ENCODE measurements at places on chromosomes 7 and 10.

GRCh38 chr7:25297278-25297677, 69.0 kb upstream of the NPVF start:
- no peak for DNase-seq

DNA sequence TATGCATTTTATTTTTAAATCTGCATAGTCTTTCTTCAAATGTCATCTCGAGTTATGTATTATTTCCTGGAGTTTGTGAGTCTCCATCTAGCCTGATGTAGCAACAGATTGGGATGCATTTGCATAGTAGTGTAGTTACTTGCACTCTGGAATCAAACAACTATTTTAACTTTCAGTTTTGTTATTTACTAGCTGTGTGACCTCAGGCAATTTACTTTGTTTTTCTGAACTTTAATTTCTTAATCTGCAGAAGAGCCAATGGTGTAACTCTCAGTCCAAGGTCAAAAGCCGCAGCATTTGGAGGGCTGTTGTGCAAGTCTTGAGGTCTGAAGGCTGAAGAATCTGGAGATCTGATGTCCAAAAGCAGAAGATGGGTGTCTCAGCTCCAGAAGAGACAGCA, 175.8 kb upstream of the SORCS1 start:
- no peak for DNase-seq

- DNase-seq, result no peak
These were observed 42.6 kb downstream of the GPR37 start for GRCh38 chr7:124723012-124723411.

GRCh38 chr7:15505761-15506160, 56.1 kb downstream of the AGMO start:
- DNase-seq, result no peak

- DNase-seq, result no peak
These were observed 28.0 kb upstream of the VSIR start for GRCh38 chr10:71801361-71801760.

- no peak for DNase-seq
These were observed 16.8 kb upstream of the LRRC72 start for GRCh38 chr7:16509829-16510228.

DNA sequence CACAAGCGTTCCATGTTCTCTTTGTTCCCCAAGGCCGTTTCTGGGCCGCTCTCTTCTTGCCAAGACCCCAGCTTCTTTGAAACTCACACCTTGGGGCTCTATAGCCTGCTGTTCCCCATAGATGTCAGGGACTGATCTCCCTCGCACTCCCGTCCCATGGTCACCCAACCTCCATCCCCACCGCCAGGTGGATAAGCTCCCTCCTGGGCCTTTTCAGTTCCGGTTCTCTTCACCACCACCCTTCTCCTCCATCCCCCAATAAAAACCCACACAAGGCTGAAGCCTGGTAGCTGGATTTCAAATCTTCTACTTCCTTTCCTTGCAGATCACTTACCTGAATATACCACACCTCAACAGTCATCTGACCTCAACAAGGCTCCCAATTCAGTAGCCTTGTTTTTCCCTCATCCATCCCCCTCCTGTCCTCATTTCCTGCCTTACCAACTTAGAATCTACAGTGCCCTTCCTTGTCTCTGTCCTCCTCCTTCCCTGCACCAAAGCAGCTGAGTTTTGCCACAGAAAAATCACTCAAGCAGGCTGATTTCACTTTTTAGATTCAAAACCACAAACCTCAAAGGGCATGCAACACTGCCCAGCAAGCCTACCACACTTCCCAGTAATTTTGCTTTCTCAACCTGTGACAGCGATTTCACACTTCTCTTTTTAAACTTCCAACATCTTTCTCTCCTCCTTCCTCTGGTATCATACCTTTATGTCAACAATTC, 7.7 kb downstream of the SLC37A3 start:
- DNase-seq, result no peak

- DNase-seq, result no peak
These were observed 225.2 kb downstream of the MLLT10 start for GRCh38 chr10:21759232-21759631.

GRCh38 chr7:105210721-105211205, 178.0 kb downstream of the SRPK2 start:
- no peak for DNase-seq

DNA sequence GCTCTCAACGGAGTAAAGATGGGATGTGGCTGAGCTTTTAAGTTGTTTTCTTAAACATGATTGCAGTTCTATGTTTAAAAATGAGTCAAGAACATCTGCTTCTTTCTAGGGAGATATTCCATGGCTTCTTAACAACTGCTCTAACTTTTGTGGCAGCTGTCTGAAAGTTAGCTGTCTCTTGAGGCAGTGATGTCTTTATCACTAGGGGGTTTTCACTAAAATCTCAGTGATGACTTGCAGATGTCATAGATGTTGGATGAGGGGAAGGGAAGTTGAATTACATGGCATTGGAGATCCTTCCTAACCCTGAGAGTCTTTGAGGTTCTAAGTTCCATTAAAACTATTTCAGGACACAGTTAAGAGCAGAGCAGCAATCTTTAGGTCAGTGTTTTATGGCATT, 43.5 kb downstream of the PRKG1 start:
- no peak for DNase-seq

DNA sequence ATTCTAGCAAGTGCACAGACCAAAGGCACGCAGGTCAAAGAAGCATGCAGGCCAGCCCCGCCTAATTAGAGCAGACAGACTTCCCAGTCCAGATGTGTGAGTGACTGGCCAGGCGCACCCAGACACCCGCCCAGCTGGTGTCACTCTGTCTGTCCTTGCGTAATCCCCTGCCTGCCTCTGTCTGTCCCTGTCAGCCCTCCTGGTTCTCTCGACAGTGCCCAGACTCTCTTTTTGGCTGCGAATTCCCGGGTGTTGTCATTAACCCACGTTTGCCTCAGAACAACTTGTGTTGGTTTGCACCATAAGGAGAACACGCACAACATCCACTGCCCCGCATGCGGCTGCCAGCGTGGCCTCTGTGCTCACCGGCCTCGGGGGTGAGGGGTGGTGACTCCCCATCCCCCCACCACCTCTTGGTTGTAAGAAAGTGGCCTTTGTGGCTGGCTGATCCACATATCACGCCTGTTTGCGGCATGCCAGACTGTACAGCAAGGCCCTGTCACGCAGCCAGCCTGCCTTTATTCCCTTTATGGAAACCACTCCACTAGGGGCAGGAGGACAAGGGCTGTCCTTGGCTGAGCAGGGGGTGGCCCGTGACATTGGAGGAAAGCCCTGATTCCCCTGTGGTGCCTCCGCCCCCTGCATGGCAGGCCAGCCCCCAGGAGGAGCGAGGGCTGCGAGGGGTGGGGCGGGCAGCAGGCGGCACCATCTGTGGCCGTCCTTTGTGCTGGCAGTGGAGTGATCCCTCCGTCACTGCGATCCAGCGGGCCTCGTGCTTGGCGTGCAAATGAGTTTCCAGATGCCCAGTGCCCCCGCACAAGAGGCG, 72.8 kb upstream of the PPIF start:
- no peak for DNase-seq

GRCh38 chr7:140417456-140418155, 13.7 kb downstream of the RAB19 start:
- DNase-seq, result no peak

DNA sequence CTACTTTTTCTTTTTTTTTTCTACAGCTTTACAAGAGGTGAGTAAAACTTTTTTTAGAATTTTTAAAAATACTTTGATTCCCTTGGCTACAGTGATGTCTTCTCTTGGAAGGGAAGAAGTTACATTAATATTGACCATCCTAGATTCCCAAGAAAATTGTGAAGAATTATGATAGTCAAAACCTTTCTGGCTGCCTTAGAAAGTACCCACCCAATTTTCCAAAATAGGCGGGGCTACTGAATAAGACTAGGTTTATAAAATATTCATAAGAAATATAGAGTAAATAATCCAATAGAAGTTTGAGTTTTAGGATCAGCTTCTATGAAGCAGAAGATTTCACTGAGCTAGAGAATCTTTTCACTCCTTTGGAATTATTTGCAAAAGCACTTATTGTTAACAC, 3.0 kb downstream of the COL1A2 start:
- DNase-seq, result no peak

DNA sequence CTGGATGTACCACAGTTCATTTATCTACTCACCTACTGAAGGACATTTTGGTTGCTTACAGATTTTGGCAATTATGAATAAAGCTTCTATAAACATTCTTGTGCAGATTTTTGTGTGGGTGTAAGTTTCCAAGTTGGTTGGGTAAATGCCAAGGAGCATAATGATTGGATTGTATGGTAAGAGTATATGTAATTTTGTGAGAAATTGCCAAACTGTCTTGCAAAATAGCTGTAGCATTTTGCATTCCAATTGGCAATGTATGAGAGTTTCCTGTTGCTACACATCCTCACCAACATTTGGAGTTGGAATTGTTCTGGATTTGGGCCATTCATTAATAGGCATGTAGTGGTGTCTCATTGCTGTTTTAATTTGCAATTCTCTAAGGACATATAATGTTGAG, 33.9 kb upstream of the HYAL4 start:
- DNase-seq, result no peak

DNA sequence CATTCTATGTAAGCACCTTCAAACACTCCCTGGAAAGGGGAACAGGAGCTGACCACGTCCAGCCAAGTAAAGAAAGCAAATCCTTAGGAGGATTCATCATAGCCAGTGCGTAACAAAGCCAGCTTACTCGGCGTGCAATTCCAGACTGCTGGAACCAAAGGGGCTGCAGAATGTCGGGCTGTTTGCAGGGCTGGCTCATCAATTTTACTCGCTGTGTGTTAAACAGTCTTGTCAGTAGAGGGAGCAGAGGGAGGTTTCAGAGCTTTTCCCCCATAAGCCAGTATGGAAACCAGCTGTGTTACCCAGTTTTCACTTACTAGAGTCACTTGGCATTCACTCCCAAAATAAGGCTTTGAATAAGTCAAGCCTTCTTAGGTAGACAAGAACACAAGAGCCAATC, 127.1 kb downstream of the KMT2E start:
- no peak for DNase-seq

DNA sequence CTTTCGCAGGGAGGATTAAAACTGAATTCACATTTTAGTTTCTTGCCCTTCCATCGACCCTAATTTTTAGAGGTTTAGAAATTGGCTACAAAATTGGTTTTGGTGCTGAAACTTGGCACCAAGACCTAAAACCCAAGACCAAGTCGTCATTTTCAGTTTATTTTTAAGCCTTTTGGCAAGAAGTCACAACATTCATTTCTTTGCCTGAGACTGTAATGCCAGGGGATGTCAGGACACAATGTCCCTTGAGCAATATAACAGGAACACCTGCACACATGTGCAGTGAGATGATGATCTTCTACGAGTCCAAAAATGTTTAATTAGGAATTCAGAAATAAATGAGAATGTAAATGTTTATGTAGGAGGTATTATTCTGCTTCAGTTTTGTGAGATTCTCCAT, 335.4 kb upstream of the ANKRD30A start:
- no peak for DNase-seq

DNA sequence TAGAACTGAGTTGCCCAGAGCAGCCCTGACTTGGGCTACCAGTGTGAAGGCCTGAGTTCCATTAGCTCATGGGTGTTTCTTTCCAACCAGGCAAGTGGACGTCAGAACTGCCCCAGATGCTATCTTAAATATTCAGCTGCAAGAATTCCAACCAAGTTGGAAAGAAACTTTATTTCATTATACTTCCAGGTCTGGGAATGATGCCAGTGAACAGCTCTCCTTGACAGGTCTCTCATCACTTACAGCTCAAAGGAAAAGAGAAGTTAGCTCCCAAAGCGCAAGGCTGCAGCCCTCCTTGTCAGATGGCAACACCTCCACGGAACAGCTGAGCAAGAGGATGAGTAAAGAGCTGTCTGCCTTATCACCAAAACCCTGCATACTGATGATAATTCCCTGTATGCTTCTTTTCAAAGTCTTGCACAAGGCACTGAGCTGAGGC, 255.5 kb upstream of the AOAH start:
- no peak for DNase-seq

GRCh38 chr7:19121977-19122588, 4.6 kb upstream of the TWIST1 start:
- DNase-seq, result no peak

- DNase-seq, result no peak
These were observed 22.1 kb upstream of the LMOD2 start for GRCh38 chr7:123633553-123633952.

GRCh38 chr10:24900888-24901685, 51.3 kb downstream of the PRTFDC1 start:
- no peak for DNase-seq

DNA sequence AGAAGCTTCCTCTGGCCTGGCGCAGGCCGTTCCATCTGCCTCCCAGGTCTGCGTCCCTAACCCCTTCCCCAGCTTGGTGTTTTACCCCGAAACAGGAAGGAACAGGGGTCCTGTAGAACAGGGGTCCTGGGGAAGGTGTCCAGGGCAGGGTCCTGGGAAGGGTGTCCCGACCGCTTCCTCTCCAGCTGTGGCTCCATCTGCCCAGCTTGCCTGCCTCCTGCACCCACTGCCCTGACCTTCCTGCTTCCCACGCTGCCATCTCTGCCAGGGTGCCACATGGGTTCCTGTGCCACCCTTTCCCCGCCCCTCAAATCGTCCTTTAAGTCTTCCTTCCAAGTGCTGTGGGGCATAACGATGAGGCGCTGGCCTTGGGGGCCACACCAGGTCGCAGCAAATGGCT, 32.4 kb downstream of the WDR86 start:
- DNase-seq, result no peak

- DNase-seq, result no peak
These were observed 339.2 kb downstream of the ZNF716 start for GRCh38 chr7:57789130-57789529.

DNA sequence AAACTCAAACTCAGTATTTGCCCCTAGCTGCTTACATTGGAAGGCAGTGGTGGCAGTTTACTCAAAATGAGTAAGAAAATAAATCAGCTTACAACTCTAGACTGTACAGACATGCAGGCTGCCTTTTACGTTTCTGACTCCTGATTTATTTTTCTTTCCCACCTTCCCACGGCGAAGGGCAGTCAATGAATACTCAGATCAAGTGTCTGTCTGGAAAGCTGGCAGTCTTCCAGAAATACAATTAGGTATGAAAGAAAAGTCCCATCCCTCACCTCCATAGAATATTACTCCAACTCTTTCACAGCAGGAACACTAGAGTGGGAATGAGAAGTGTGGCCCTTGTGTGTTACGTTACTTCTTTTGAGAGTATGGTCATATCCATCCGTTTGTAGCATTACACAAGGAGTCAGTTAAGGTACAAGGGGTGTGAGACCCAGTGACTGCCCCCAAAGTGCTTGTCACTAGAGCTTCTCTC, 1.3 kb upstream of the PAPSS2 start:
- no peak for DNase-seq

GRCh38 chr10:50388181-50388580, 136.9 kb upstream of the ASAH2 start:
- no peak for DNase-seq

DNA sequence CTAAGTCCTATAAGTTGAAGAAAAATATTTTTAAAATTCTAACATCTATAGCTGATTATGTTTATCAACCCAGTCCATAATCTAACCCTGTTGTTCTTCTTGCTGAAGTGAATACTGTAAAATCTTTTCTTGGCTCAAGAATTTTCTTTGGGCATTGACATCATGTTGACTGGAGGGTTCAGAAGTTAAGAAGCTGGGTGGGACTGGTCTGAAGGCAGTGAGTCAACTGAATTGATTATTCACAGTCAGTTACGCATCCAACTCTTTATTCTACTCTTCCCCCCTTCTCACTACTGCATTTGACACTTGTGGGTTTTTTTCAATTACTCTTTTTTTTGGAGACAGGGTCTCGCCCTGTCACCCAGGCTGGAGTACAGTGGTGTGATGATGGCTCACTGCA, 31.0 kb downstream of the DENND2A start:
- DNase-seq, result no peak

GRCh38 chr10:5656737-5657579, 9.4 kb downstream of the ASB13 start:
- no peak for DNase-seq

GRCh38 chr10:119689016-119689580, 36.8 kb upstream of the INPP5F start:
- no peak for DNase-seq

- DNase-seq, result no peak
These were observed 100.6 kb upstream of the PDE1C start for GRCh38 chr7:32170838-32171237.

Data from stimulated activated CD4-positive, alpha-beta T cell treated with anti-CD3 and anti-CD28 coated beads, Interleukin-4, amount 100 ng/mL, for 1 hour (primary cell).